ENCODE measurements at places on chromosomes 2 and 18. TPM values are rescaled to one million over a fixed set of nuclear protein-coding genes. Genes with fewer than 3 reads are reported as not detected.

The PLCD4 gene
- 10.7 TPM for total RNA-seq

GRCh38 chr2:44155666-44156446 is 12.8 kb upstream of the PPM1B start:
- no peak for DNase-seq
- H3K4me3 ChIP-seq, result no peak overlapping the region
- H3K4me1 ChIP-seq, result no peaks in the 10 kb centered on the region

The CKAP2L gene
- total RNA-seq, result 0.26 TPM

DNA sequence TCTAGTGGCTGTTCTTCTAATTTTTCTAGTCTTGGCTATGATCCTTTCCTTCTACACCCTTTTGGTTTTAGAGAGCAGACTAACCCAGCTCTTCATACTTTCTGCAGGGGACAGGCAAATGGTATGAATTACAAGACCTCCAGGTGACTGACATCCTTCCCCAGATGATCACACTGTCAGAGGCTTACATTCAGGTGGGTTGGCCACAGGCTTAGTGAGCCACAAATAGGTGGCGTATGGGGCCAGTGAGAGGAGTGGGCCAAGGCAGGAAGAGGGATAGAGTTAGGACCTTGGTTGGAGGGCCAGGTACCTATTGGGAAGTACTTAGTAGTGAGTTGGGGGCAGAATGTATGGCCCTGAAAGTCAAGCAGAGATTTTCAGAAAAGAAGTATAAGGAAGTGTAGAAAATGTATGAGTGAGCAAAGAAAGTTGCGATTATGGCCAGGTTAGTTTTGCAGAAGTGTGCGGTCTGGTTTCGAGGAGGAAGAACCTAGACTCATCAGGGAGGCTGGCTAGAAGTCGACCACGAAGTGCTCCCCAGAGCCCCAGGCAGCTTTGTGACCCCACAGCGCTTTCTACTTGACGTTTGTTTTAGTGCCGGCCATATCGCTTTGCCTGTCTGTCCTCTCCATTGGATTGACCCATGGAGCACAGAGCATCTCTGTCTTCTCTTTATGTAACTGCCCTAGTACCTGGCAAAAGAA is 20.0 kb downstream of the SFTPB start:
- H3K4me1 ChIP-seq, result peaks cover 26% of the 10 kb centered on the region
- H3K27ac ChIP-seq, result no peak overlapping the region
- no peak for DNase-seq
- H3K27me3 ChIP-seq, result no peaks in the 10 kb centered on the region

- DNase-seq, result peak; percentile 63
- H3K27ac ChIP-seq, result no peak overlapping the region
- no peaks in the 10 kb centered on the region for H3K27me3 ChIP-seq
- peaks cover 2% of the 10 kb centered on the region for H3K4me1 ChIP-seq
- no peaks in the 10 kb centered on the region for H3K36me3 ChIP-seq
- no peak overlapping the region for H3K4me3 ChIP-seq
These were observed 4.8 kb downstream of the PSMD14 start for GRCh38 chr2:161312996-161313395.

The IL18RAP gene
- total RNA-seq, result under 0.01 TPM

DNA sequence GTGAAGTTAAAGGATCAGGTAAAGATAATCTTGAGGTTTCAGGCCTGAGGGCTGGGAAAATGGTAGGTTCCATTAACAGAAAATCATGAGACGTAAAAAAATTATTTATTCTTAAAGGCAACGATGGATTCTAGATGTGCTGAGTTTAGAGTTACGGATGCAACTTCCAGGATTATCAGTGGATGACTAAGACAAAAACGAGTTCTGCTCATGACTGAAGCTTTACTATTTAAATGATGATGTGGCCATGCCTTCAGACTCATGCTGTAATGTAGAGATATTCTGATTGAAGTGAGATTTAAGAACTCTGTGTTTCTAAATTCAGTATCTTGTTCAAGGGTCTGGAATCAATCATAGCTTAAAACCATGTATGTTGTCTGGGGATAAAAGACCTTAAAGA is 5.0 kb downstream of the TMEM237 start:
- H3K27ac ChIP-seq, result no peak overlapping the region
- H3K36me3 ChIP-seq, result peaks cover 4% of the 10 kb centered on the region
- peaks cover 3% of the 10 kb centered on the region for H3K4me1 ChIP-seq
- no peak for DNase-seq

GRCh38 chr2:18301421-18302139 is 258.9 kb downstream of the RDH14 start:
- no peaks in the 10 kb centered on the region for H3K4me1 ChIP-seq
- H3K4me3 ChIP-seq, result no peak overlapping the region
- no peaks in the 10 kb centered on the region for H3K27me3 ChIP-seq

DNA sequence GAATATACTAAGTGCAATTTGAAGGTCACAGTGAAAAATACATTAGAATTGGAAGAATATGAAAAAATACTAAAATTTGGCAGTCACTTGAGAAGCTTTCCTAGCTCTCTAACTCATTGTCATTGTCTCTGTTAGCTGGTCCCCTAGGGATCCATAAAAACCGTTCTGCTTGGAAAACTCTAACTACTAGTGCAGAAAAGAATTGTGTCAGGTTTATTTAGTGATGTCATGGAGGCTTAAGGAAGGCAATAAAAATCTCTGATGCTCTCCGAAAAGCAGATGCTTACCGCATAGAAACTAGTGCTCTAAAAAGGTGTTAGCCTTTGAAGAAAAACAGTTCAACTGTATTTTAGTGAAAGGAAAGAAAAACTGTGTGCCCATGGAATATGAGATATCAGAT is 150.1 kb upstream of the DLGAP1 start:
- no peak for DNase-seq
- H3K27ac ChIP-seq, result no peak overlapping the region
- H3K36me3 ChIP-seq, result no peaks in the 10 kb centered on the region
- H3K4me3 ChIP-seq, result no peak overlapping the region
- no peaks in the 10 kb centered on the region for H3K27me3 ChIP-seq

DNA sequence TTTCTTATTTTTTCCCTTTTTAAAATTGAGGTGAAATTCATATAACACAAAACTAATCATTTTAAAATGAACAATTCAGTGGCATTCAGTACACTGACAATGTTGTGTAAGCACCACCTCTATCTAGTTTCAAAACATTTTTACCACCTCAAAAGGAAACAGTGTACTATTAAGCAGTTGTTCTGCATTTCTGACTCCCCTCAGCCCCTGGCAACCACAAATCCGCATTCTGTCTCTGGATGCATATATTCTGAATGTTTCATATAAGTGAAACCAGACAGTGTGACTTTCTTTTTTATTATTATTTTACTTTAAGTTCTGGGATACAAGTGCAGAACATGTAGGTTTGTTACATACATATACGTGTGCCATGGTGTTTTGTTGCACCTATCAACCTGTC is 19.2 kb upstream of the TANK start:
- no peaks in the 10 kb centered on the region for H3K36me3 ChIP-seq
- H3K27me3 ChIP-seq, result no peaks in the 10 kb centered on the region
- H3K4me3 ChIP-seq, result no peak overlapping the region
- no peak overlapping the region for H3K27ac ChIP-seq

DNA sequence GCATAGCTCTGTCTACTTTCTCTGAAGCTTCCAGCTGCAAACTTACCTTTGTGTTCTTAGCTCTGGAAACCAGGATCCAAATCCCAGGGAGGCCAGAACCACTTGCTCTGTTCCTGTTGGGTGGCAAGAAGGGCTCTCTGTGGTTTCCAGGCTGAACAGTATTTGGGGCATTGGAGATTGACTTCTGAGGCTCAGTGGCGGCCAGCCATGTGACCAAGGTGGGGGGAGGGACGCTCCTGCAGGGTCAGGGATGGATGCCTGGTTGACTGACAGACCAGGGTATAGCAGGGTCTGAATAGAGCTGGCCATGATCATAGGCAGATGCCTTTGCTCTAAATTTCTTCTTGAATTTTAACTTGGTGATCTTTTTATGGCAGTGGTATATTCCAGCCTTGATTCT is 15.1 kb downstream of the SLC4A5 start:
- H3K27me3 ChIP-seq, result no peaks in the 10 kb centered on the region
- no peaks in the 10 kb centered on the region for H3K4me1 ChIP-seq
- H3K4me3 ChIP-seq, result no peak overlapping the region
- no peaks in the 10 kb centered on the region for H3K36me3 ChIP-seq

- no peak overlapping the region for H3K27ac ChIP-seq
- H3K4me3 ChIP-seq, result no peak overlapping the region
- H3K36me3 ChIP-seq, result no peaks in the 10 kb centered on the region
- no peaks in the 10 kb centered on the region for H3K4me1 ChIP-seq
- no peaks in the 10 kb centered on the region for H3K27me3 ChIP-seq
- no peak for DNase-seq
These were observed 22.3 kb downstream of the RAB27B start for GRCh38 chr18:54850598-54850997.

- H3K27me3 ChIP-seq, result no peaks in the 10 kb centered on the region
- H3K4me1 ChIP-seq, result no peaks in the 10 kb centered on the region
- no peak overlapping the region for H3K4me3 ChIP-seq
These were observed 12.1 kb downstream of the TGFA start for GRCh38 chr2:70541481-70542020.

GRCh38 chr18:26233208-26233607 is 7.0 kb downstream of the TAF4B start:
- no peaks in the 10 kb centered on the region for H3K27me3 ChIP-seq
- no peak overlapping the region for H3K4me3 ChIP-seq
- H3K4me1 ChIP-seq, result no peaks in the 10 kb centered on the region
- no peak for DNase-seq
- H3K36me3 ChIP-seq, result no peaks in the 10 kb centered on the region

DNA sequence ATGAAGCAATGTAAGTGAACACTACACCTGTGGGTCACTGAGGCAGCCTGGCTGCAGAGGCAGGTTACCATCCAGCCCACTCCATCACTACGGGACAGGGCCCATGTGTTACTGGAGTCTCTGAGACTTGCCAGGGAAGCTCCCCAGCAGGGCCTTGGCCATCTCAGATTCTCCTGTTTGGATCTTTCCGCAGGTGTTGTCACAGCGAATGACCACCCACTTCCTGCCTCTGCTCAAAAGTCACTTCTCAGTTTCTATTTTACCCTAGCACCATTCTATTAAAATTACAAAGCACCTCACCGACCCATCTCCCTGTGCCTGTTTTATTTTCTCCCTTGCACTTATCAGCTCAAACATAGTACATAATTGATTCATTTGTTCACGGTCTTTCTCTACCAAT is 34.5 kb upstream of the L3MBTL4 start:
- H3K4me3 ChIP-seq, result no peak overlapping the region
- no peaks in the 10 kb centered on the region for H3K4me1 ChIP-seq
- H3K36me3 ChIP-seq, result no peaks in the 10 kb centered on the region
- DNase-seq, result no peak
